ENCODE measurements at places on chromosomes 1 and 21. TPM values are rescaled to one million over a fixed set of nuclear protein-coding genes. Genes with fewer than 3 reads are reported as not detected.

NENF gene
- 67.9 TPM for total RNA-seq

DENND2D gene
- total RNA-seq, result 4.0 TPM

PLA2G2F gene
- not detected for total RNA-seq

RIMS3 gene
- total RNA-seq, result 13.0 TPM

MT1HL1 gene
- total RNA-seq, result not detected

PLPP3 gene
- 138 TPM for total RNA-seq

RASSF5 gene
- 6.6 TPM for total RNA-seq

PRXL2B gene
- 11.1 TPM for total RNA-seq

UBL4B gene
- not detected for total RNA-seq

RAB3B gene
- total RNA-seq, result 0.91 TPM

LRRC38 gene
- total RNA-seq, result not detected

RYR2 gene
- total RNA-seq, result 29.8 TPM

HHIPL2 gene
- 0.83 TPM for total RNA-seq

FALEC gene
- not detected for total RNA-seq

HES4 gene
- total RNA-seq, result 90.4 TPM

TMEM81 gene
- total RNA-seq, result 1.4 TPM

KCNH1 gene
- total RNA-seq, result 0.11 TPM

FAM163A gene
- total RNA-seq, result under 0.01 TPM

NFASC gene
- total RNA-seq, result 61.9 TPM

AUNIP gene
- not detected for total RNA-seq

ANKRD35 gene
- 6.4 TPM for total RNA-seq

CYB5RL gene
- total RNA-seq, result 3.6 TPM

TRMT13 gene
- 10.6 TPM for total RNA-seq

CELF3 gene
- 0.83 TPM for total RNA-seq

UBE2Q1 gene
- 23.7 TPM for total RNA-seq

MCOLN3 gene
- 0.69 TPM for total RNA-seq

HTR6 gene
- not detected for total RNA-seq

ASCL5 gene
- total RNA-seq, result not detected

LCE2C gene
- total RNA-seq, result not detected

EFHD2 gene
- total RNA-seq, result 54.6 TPM

APOBEC4 gene
- not detected for total RNA-seq

LCE4A gene
- total RNA-seq, result not detected

RGS16 gene
- 19.7 TPM for total RNA-seq

TCP10L gene
- total RNA-seq, result 1.2 TPM

CD1B gene
- total RNA-seq, result not detected

SLC30A10 gene
- not detected for total RNA-seq

PDPN gene
- total RNA-seq, result 11.6 TPM

TTLL10 gene
- not detected for total RNA-seq

SPATA45 gene
- total RNA-seq, result not detected

USH2A gene
- total RNA-seq, result 1.9 TPM

RNU1-3 gene
- total RNA-seq, result not detected
